ENCODE measurements at places on chromosomes 2 and 18.

GRCh38 chr2:10537522-10538199 is 89.5 kb upstream of the ODC1 start:
- DNase-seq: no peak

GRCh38 chr2:164826293-164827243 is 15.1 kb downstream of the COBLL1 start:
- no peak for DNase-seq

- DNase-seq: no peak
These were observed 19.5 kb upstream of the RBMS1 start for GRCh38 chr2:160513120-160513519.

DNA sequence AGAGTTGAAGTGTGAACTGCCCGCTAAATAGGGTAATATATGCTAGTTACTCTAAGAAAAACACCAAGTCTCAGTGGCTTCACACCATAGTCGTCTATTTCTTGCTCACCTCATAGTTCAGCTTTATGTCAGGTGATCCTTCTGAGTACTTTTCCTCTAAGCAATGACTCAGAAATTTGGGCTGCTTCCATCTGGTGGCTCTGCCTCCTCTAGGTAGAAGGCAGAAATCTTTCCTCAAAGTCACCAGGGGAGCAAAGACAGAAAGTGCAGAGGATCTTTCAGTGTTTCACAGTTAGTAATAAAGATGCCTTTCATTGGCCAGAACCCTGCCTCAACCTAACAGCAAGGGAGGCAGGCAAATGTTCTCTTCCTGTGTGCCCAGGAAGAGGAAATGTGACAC is 17.3 kb downstream of the CDH20 start:
- DNase-seq: no peak

GRCh38 chr2:213834331-213834730 is 550.1 kb downstream of the SPAG16 start:
- no peak for DNase-seq

GRCh38 chr2:210617732-210618330 is 61.4 kb downstream of the CPS1 start:
- DNase-seq: no peak

- DNase-seq: no peak
These were observed 376.1 kb downstream of the XIRP2 start for GRCh38 chr2:167264380-167264779.

GRCh38 chr2:68921646-68922045 is 31.0 kb downstream of the GKN2 start:
- DNase-seq: no peak

DNA sequence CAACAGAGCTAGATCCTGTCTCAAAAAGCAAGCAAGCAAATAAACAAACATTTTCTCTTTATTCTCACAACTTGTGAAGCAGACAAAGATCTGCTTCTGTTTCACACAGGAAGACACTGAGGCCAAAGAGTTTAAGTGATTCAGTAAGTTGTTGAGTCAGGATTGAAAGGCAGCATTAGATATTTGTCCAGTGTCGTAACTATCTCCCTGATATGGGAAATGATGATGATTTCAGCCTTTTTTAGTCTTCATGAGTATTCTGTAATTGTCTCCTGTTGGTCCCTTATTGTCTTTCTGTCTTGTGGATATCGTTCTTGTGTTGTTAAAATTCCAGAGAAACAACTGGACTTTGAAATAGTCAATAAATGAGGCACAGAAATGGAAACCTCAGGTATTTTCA is 59.6 kb downstream of the GATA6 start:
- no peak for DNase-seq

DNA sequence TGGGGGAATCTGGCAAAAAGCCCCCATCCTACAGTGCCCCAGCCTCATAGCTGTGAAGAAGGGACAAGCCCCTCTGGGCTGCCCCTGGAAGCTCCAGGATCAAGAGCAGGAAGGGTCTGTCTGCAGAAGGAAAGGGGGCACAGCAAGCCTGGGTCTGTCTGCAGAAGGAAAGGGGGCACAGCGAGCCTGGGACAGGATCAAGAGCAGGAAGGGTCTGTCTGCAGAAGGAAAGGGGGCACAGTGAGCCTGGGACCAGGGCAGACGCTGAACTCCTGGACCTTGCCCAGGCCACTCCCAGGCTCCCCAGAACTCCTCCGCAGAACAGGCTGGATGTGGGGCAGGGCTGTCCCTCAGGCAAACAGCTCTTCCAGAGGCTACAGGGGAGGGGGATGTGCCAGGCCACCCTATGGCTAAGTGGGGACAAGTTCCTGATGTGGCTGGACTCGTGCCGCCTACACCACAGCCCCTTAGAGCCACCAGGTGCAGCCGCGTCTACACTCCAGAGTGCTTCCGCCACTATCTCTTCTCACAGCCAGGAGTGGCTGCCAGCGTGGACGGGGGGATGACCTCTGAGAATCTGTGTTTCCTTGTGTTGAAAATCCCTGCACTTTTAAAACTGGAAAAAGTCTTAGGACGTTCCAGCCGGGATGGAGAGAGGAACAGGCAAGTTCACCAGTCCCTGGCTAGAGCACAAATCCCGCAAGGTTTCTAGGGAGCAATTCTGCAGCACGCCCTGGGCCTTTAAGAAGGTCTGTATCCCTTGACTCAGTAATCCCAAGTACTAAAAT is 20.8 kb downstream of the KIF1A start:
- DNase-seq: no peak

GRCh38 chr2:68870215-68870614 is 982 bp downstream of the BMP10 start:
- DNase-seq: no peak

- DNase-seq: no peak
These were observed 2.3 kb upstream of the NAPG start for GRCh38 chr18:10523544-10523943.

GRCh38 chr2:200099256-200099655 is 143.9 kb downstream of the MAIP1 start:
- no peak for DNase-seq

- no peak for DNase-seq
These were observed 58.2 kb upstream of the HDAC4 start for GRCh38 chr2:239459056-239459455.

DNA sequence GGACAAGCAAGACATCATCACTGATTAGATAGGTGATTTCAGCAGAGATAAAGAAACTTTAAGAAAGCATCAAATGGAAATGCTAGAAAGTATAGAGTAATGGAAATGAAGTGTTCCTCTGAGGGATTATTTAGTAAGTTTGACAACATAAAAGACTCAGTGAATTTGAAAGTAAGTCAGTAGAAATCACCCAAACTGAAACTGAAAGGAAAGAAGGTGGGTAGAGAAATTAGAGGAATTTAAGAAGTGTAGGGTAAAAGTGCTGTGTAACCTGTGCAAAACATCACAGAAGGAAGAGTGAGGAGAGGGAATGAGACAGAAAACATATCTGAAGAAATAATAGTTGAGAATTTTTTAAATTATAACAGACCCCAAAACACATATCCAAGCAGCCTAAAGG is 343.1 kb downstream of the CBLN2 start:
- DNase-seq: no peak

DNA sequence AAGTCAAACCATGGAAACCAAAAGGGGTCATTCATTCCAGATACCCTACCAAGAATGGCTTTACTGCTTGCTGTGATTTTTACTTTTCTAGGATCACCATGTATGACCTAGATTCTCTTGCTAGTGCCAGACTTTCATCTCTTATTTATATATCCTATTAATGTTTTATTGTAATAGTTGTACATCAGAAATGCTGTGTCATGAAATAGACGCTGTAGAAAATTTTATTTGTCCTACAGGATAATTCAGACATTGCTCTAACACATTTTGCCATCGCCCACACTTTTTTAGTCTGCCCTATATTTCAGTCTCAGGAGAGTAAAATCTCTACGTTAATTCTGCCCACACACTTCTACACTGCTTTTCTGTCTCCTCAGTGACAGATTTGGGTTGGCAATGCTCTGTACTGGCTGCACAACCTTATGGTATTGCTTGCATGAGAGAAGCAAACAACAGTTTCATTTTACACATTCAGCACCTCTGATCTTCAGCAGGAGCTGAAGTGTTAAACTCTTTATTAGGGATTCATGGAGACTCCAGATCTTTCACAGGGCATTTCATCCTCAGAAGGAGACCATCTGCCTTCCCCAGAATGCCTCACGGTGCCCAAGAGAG is 871.8 kb upstream of the CHAC2 start:
- no peak for DNase-seq

DNA sequence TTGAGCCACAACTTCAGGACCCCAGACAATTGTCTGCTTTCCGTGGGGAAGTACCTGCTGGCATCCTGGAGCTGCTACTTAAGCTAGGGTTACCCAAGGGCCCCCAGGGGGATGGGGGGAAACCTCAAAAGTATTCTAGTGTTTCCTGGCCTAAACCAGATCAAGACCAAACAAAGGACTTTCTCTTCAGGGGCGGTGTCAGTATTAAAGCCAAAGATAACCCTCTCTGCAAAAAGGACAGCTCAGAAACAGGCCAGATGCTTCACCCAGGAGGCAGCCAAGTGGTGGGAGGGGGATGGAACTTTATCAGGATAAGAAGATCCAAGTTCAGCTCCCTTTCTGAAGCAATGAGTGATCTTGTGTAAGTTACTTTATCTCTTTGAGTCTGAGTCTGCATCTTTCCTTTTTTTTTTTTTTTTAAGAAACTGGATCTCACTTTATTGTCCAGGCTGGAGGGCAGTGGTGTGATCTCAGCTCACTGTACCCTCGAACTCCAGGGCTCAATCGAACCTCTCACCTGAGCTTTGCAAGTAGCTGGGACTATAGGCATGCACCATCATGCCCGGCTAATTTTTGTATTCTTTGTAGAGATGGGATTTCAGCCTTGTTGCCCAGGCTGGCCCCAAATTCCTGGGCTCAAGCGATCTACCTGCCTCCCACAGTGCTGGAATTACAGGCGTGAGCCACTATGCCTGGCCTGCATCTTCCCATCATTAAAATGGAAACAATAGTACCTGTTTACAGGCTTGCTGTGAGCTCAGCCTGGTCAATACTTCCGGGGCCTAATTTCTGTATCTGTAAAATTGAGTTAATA is 151.8 kb upstream of the PTPRM start:
- DNase-seq: no peak

DNA sequence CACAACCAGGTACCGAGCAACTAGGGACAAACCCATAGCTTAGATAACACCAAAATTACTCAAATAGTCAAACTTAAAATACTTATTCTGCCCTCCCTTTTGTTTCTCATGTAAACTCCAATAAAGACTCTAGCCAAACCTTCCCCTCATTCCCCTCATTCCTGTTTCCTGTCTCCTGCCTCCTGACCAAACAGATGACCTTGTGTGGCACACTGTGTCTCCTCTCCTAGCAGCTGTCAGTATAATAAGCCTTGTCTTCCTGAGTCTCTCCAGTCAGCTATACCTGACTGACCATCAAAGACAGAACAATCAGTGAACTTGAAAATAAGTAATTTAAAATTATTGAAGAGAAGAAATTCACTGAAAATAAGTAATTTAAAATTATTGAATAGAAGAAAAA is 14.3 kb downstream of the SULT1C4 start:
- no peak for DNase-seq

- DNase-seq: no peak
These were observed 50.9 kb upstream of the CD226 start for GRCh38 chr18:69998523-69998987.

DNA sequence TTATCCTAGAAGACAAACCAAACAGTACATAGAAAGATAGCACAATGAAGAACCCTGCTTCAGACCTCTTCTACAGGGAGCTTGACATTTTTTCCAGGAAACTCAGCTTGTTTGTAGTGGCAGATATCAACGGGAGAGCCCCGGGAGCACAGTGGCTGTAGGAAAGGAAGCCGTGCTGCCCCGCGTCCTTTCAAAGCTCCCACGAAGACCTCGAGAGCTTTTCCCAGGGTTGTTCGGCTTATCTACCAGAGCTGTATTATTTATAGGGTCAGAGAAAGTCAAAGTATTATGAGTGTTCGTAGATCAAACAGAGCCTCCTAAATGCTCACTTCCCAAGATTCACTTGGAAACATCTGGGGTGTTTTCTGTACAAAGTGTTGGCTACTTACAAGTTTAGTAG is 167.1 kb upstream of the COPS8 start:
- DNase-seq: no peak

DNA sequence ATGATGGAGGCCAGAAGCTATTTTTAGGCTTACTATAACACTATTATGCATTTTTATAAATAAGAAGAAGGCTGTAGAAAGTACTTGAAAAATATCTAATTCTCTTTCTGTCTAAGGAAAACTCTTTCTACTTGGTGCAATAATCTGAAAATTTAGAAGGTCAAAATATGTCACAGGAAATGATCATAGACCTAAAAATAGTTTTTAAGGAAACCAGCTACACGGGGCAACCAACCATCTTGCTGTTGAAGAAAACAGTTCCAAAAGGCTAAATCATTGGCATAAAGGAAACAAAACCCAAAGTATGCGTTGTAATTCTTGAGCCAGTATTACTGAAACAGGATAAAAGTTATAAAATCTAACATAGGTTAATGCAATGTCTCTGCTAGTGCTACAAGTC is 40.2 kb downstream of the SOCS6 start:
- no peak for DNase-seq

- DNase-seq: no peak
These were observed 12.6 kb downstream of the PPP1R1C start for GRCh38 chr2:181998041-181998835.

GRCh38 chr18:13558124-13558523 is 168.2 kb downstream of the FAM210A start:
- no peak for DNase-seq

GRCh38 chr2:86414996-86415395 is 26.2 kb upstream of the KDM3A start:
- DNase-seq: no peak

DNA sequence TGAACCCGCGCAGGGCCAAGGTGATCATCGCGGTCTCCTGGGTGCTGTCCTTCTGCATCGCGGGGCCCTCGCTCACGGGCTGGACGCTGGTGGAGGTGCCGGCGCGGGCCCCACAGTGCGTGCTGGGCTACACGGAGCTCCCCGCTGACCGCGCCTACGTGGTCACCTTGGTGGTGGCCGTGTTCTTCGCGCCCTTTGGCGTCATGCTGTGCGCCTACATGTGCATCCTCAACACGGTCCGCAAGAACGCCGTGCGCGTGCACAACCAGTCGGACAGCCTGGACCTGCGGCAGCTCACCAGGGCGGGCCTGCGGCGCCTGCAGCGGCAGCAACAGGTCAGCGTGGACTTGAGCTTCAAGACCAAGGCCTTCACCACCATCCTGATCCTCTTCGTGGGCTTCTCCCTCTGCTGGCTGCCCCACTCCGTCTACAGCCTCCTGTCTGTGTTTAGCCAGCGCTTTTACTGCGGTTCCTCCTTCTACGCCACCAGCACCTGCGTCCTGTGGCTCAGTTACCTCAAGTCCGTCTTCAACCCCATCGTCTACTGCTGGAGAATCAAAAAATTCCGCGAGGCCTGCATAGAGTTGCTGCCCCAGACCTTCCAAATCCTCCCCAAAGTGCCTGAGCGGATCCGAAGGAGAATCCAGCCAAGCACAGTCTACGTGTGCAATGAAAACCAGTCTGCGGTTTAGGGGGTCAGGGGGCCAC is 897 bp downstream of the GPR45 start:
- no peak for DNase-seq

DNA sequence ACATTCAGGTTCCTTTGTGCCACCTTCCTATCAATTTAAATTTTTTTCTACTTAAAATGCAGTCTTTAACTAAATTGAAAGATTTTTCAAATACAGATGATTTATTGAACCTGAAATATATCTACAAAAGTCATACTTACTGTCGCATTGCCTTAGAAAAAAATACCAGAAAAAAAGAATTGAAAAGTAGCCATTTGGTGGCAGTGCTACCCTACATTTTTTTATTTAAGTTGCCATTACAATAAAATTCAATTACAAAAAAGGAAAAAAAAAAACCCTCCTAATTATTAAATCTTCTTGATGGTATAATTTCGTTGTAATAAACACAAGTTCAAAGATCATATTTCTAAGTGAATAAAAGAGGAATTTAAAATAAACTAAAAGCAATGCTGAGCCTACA is 43.4 kb downstream of the DSC3 start:
- DNase-seq: no peak

GRCh38 chr2:176885661-176886060 is 326.9 kb upstream of the HNRNPA3 start:
- DNase-seq: no peak

Data from activated T-helper 1 cell treated with anti-CD3 and anti-CD28 coated beads, Interleukin-2, amount 50 U/mL, for 16 hours (primary cell).